Right ventricle myocardium superior (tissue), 1 donor: ENCODE measurements at places on chromosomes 11 and 22. TPM values are rescaled to one million over a fixed set of nuclear protein-coding genes. Genes with fewer than 3 reads are reported as not detected.

- no peak for DNase-seq
Measured at GRCh38 chr11:34132261-34132965, 27.0 kb downstream of the NAT10 start.

RASD2 gene
- total RNA-seq = 9.4 TPM

GRCh38 chr11:1208394-1209261 lies 14.2 kb upstream of the MUC5B start:
- DNase-seq = peak; percentile 34

TMEM126B gene
- total RNA-seq = 61.6 TPM

DNA sequence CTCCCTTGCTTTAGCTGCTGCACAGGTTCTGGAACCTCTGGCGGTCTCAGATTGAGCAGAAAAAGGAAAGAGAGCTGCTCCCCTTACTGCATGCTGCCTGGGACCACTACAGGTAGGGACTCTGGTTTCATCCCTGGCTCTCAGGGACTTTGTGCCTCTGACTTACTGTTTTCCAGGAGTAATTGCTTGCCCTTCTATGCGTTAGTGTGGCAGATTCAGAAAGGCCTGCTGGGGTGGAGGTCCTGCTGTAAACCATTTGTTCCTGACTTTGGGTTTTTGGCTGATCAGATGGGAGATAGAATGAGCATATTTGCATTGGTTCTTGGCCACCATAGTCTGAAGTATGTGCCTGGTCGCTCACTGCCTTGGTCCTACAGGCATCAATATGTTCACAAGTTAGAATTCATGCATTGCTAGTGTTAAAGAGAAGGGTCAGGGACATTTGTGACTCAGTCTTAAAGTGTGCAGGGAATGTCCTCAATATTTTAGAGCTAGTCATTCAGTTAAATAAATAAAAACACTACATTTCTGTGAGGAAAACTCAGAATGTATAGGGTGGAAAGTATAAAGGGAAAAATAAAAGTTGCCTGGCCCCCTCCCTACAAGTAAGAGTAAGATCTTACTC lies 78.0 kb downstream of the PISD start:
- DNase-seq = no peak

TREH gene
- total RNA-seq = not detected

TSG101 gene
- 56.2 TPM for total RNA-seq

GRCh38 chr11:7591107-7591894 lies 77.5 kb downstream of the PPFIBP2 start:
- DNase-seq = no peak

- DNase-seq = no peak
Measured at GRCh38 chr22:46626911-46627805, 7.0 kb downstream of the GRAMD4 start.

DPAGT1 gene
- total RNA-seq = 18.2 TPM

GRCh38 chr11:133015457-133015856 lies 516.8 kb downstream of the OPCML start:
- DNase-seq = no peak

DNA sequence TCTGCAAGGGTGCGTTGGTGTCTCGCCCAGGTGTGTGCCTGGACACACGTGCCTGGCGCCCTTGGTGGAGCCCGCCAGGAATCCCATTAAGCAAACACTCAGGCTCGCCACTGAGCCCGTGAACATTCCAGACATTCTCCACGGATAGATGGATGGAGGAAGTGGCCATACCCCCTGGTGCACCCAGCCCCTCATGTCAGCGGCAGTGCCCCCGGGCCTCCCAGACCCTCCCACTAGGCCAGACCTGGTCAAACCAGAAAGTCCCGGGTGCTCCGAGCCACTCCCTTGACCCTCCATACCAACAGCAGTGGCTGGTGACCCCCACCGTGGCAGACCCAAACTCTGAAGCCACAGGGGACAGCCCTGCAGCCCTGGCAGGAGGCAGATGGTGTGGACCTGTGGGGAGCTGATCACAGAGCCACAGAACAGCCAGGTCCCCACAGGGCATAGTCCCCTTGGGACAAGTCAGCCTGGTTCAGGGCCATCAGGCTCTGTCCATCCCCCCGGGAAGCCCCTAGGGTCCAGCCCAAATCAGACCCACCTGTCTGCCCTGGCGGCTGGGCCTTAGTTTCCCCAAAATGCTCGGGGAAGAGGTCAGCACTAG lies 1.9 kb downstream of the EPS8L2 start:
- no peak for DNase-seq

PRR5L gene
- 1.5 TPM for total RNA-seq

ZNF215 gene
- 0.22 TPM for total RNA-seq

GRCh38 chr11:107549253-107549953 lies 16.1 kb downstream of the ALKBH8 start:
- no peak for DNase-seq

CALCA gene
- total RNA-seq = not detected

DNA sequence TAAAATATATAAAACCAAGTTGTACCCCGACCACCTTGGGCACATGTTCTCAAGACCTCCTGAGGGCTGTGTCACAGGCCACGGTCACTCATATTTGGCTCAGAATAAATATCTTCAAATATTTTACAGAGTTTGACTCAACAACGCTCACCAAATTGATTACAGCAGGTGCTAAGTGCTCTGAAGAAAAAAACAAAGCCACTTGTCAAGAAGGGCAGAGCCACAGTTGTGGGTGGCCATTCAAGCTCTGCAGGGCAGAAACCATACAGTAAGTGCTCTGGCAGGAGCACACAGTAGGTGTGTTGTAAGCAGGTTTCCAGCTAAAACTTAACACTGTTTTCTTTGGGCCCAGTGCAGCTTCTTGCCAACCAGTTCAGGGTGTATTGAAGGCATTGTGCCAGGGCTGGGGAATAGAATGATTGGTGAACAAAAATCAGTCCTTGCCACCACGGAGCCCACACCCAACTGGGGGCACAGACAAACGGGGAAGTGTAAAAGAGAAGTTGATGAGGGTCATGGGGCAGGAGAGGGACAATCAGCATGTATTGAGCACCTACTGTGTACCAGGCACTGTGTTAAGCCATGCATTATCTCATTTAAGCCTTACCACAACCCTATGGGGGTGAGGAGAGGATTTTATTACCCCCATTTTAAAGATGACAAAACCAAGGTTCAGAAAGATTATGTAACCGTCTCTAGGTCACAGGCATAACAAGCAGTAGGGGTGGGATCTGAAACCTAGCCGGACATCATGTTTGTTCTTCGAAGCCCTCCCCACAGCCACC lies 18.2 kb downstream of the ARRB1 start:
- DNase-seq = no peak

GRCh38 chr22:49525801-49526535 lies 301.7 kb downstream of the BRD1 start:
- DNase-seq = no peak

GRCh38 chr11:16792426-16792825 lies 54.0 kb downstream of the C11orf58 start:
- DNase-seq = no peak

DNA sequence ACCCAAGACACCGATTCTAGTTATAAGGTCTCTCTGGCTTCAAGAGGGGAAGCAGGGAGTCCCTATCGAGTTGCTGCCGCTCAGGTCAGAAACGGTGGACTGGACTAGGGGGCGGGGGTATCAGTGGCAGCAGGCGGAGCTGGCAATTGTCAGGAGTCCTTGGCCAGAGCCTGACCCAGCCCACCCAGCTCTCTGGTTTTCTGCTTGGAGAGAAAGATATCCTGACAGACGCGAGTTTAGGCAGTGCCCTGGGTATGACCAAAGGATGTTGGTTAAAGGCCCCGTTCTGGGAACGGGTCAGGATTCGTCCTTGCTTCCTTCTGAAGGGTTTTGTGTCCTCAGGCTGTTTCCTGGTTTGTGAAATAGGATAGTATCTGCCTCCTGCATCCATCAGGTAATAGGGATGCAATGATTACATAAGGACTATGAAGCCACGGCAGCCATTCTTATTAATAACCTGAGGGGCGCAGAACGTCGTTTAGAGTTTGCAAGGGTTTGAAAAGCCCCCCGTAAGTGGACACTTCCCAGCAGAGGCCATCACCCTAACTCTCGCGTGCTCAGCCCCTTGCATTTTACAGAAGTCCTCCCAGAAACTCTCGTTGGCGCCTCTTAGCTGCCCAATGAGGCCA lies 700 bp upstream of the DEPDC5 start:
- DNase-seq = peak; percentile 64
